ENCODE measurements at places on chromosomes 12 and 14.

GRCh38 chr12:12404297-12404696, 47.4 kb downstream of the BORCS5 start:
- no peak for DNase-seq

DNA sequence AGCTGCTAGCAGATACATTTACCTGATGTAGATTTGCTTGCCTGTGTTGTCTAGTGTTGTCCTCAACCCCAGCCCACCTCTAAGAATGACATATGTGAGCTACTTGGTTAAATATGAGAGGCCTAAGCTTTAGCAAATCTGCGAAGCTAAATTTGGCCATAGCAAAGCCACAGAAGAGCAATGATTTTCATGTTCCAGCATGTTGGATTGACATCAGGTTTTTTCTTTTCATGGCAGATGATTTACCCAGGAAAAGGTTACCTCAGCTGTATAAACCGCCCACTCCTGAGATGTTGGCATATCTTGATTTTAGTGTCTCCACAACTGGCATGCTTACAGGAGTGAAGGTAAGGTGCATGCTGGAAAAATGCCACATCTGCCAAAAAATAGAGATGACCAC, 36.4 kb upstream of the ATF1 start:
- no peak for DNase-seq

- peak; percentile 50 for DNase-seq
These were observed 518 bp downstream of the GSKIP start for GRCh38 chr14:96363751-96364336.

GRCh38 chr14:99484106-99484505, 2.9 kb downstream of the CCNK start:
- no peak for DNase-seq

GRCh38 chr12:111428728-111429175, 23.0 kb downstream of the SH2B3 start:
- DNase-seq = peak; percentile 73

DNA sequence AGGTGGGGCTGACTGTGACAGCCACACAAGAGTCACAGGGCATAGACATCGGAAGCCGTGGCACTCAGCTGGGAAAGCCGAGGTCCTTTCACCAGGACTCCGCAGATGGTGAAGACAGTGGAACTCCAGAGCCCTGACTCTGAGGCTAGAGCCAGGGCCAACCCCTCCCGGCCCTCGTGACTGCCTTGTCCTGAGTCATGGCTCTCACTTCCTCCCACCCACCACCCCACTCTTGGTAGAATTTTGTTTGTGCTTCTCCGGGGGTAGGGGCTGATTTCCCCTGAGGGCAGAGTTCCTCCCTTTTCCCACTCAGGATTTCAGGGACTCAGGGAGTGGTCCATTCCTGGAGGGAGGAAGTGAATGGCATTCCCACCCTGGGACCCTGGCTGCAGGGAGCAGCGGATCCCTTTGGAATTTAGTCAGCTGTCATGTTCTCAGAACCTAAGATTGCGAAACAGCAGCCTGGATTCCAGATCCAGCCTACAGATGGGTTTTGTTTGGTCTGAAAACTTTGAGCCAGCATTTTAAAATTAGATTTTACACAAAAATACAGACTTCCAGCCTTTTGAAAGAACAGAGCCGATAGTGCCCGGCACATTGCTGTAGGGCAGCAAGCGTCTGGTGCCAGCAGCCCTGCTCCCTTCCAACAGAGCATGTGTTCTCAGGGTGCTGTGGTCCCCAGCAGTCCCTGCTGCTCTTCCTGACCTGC, 50.7 kb downstream of the TPCN1 start:
- peak; percentile 38 for DNase-seq

GRCh38 chr12:68521848-68522502, 88.7 kb upstream of the RAP1B start:
- DNase-seq = no peak

- DNase-seq = peak; percentile 7
These were observed 65.0 kb downstream of the SERPINA3 start for GRCh38 chr14:94677213-94677612.

DNA sequence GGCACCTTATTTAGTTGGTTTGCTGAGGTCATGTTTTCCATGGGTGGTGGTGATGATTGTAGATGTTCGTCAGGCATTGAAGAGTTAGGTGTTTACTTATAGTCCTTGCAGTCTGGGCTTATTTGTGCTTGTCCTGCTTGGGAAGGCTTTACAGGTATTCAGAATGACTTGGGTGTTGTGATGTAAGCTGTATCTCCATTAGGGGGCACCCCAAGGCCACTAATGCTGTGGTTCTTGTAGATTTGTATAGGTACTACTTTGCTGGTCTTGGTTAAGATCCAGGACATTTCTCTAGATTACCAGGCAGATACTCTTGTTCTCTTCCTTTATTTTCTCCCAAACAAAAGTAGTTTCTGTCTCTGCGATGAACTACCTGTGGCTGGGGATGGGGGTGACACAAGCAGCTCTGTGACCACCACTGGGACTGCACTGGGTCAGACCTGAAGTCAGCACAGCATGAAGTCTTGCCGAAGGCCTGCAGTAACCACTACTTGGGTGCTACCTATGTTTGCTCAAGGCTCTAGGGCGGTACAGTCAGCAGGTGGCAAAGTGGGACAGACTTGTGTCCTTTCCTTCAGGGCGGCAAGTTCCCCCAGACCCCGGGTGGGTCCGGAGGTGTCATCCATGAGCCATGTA, 35.8 kb upstream of the FBXO33 start:
- DNase-seq = peak; percentile 47

DNA sequence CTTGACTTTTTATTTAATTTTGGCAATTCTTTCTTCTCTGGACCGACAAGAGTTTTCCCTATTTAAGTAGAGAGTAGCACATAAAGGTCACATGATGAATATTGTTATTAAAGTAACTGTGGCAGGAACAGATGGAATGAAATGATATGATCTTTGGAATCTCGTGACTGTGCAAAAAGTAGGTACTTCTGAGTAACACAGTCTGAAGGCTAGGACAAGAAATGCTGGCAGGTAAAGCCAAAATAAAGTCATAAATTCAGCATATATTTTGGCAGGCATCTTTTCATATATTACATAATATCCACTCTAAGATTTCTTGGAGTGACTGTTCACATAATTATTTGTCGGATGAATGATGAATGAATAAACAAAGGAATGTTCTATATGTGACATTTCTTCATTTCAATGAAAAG, 121.4 kb downstream of the EFCAB11 start:
- no peak for DNase-seq

DNA sequence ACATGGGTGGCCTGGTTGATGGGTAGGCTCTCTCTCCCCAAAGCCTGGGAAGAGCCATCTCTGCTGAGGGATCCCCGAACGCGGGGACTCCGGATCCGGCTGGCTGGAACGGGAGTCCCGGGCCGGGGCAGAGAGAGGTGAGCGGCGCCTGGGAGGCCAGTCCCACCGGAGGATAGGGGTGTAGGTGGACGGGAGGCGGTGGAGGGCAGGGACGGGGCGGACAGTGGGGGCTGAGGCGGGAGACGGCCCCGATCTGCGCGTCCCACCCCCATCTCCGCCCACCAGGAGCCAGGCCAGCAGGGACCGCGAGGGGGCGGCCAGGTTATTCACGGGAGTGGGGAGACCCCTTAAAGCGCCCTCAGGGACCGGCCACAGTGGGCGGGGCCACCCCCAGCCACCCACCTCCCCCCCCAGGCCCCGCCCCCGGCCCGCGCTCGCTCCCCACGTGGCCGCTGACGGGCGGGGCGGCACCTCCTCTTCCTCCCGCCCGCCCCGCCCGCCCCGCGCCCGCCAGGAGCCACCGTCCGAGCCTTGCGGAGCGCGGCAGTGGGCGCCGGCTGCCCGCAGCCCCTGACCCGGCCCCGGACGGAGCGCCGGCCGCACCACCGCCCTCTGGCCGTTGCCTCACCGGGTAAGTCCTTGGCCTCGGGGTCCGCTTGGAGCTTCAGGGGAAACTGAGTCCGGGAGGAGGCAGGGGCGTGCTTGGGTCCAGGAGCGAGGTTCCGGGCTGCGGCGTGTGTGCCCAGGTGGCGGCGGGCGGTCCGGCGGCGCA, at the start of gene INF2:
TSS of gene INF2 (plus strand) at position 510 of the 772 bp plus-strand sequence. CDS start 11,748 bp downstream, outside the sequence.
- peak; percentile 67 for DNase-seq

DNA sequence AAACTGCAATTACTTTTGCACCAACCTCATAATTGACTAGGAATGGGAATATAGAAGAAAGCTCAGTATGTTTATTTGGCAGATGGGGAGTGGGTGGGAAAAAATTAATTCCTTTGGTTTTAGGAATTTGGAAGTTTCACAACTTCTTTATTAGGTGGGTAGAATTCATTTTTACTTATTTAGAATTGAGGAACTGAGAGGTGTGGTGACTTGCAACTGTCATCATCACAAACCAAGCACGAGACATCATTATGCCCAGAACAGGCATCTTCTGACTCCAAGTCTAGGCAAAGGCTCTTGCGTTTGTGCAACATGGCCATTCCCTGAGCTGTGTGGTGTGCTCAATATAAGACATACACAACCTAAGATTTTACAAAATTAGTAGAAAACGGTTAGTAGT, 380.0 kb downstream of the ATP23 start:
- DNase-seq = no peak

- no peak for DNase-seq
These were observed 197.6 kb upstream of the RBM19 start for GRCh38 chr12:114163771-114164170.

DNA sequence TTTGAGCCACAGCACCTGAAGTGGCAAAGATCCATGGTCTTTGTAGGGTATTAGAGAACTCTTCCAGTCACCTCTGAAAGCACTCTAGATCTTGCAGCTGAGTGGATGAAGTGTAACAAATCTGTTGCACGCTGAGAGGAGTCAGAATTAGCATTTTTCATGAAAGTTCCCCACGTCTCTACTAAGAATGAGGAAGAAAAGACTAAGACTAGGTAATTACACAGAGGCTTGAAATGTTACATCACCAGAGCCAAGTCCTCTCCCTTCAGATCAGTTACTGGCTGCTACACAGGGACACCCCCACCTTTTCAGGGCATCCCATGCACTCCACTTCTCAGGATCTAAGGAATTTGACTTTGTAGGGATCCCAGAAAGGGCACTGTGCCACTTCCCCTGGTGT, 98.6 kb upstream of the FKBP4 start:
- DNase-seq = no peak

GRCh38 chr12:112839386-112839972, 47.9 kb downstream of the RPH3A start:
- DNase-seq = peak; percentile 91

DNA sequence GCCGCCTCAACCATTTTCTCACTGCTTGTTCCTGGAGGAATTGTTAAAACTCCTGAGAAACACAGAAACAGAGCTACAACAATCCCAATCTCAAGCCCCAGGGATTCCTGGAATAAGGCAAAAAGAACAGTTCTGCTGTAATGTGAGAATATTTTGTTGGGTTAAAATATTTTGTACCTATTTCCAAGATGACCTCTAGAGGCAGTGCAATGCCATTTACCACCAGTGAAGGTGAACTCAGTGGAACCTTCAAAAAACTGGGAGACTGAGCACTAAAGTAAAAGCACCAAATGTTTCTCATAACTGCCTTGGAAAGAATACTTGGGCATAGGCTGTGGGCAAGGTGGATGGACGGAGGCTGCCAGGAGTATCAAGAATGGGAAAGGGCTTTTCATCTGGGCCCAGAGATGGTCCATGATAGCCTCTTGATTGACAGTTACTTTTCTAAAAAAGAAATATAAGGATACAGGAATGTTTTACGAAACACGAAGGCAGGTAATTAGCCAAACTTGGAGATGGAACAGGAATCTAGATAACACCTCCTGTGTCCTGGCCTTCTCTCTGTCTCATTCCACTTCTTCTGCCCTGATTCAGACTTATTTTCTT, 334.0 kb upstream of the FLRT2 start:
- peak; percentile 30 for DNase-seq

DNA sequence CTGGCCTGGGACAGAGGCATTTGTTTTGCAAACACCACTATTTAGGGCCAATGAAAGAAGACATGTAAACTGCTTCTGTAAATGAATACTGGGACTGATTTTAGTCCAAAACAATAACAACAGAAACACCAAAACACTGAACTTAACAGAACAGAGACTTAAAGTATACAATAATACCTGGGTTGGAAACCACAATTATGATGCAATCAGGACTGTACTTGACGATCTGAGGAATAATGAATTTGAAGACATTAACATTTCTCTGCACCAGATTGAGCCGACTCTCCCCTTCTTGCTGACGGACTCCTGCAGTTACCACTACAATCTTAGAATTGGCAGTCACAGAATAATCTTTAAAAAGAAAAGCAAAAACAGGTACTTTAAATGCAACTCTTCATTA, 13.9 kb downstream of the LDHB start:
- DNase-seq = no peak

GRCh38 chr14:95577067-95577800, 42.4 kb downstream of the GLRX5 start:
- DNase-seq = no peak

DNA sequence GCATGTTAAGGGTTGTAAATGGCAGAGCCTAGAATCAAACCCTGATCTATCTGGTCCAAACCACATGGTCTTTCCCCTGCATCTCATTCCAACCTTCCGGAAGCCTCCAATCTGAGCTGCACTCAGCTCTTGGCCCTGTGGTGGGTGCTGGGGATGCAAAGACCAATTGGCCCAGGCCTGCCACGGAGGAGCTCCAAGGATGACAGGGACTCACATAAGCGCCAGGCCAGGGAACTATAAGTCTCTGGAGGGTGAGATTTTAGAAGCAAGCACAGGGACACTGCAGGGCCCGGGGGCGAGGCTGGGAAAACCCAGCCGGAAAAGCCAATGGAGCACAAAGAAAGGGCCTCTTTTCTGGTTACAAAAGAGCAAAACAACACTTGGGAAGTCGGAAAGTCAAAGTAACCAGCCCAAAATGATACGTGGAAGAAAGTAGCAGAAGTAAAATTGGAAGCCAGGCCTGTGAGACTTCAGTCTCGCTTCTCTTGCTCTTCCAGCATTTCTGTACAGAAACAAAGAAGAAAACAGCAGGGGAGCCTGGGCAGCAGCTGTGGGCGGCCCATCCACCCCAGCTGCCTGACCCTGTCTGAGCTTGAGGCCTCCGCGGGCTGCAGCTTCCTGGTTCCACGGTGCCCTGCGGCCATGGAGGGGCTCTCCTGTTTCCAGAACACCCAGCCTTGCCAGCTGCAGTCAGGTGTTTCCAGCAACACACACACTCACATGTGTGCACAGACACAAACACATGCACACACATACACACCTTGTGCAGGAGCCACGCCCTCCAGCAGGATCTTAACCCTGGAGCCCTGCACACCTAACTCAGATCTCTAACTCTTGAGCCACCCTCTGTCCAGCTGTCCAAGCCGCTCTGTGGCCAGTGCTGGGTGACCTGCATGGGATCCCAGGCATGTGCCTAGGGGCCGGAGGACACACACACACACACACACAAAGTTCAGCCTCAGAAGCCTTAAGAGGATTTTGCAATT, 178.2 kb downstream of the BCL11B start:
- no peak for DNase-seq

DNA sequence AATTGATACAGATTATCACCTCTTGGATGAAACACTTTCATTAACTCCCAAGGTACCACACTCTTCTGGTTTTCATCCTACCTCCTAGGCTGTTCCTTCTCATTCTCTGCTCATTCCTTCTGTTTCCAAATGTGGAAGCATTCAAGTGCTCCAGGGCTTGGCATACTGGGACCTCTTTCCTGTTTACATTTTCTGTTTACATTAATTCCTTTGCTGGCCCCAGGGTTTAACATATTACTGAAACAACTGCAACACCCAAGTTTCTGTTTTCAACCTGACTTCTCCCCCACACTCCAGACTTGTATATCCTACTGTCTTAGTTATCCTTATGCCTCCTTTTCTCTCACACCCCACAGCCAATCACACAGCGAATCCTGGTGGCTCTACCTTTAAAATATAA, 386.3 kb upstream of the GARIN6 start:
- no peak for DNase-seq

GRCh38 chr12:20000229-20000849, 368.0 kb upstream of the PDE3A start:
- no peak for DNase-seq

- no peak for DNase-seq
These were observed 90.4 kb downstream of the TMEM121 start for GRCh38 chr14:105616802-105617192.
